IMR-90 (cell line): ENCODE measurements at places on chromosomes 3 and 15. TPM values are rescaled to one million over a fixed set of nuclear protein-coding genes. Genes with fewer than 3 reads are reported as not detected.

DNA sequence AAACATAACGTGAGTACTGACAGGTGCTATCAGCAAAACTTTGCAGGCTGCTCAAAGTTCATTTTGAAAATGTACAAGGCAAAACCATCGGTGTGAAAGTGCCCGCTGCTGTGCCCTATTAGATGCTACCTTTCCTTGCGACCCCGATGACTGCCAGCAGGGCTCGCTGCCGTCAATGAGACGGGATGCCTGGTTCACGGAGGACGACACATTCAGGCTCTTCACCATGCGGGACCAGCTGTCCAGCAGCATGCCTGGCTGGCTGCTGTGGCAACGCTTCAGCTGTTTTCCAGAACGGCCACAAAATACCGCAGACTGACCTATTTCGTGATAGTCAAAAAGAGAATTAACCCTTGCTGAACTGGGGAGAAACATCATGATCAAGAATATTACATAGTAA, 92.7 kb upstream of the OCA2 start:
- peak; percentile 77 for DNase-seq

ALDH1A2 gene
- not detected in 2 replicates for total RNA-seq

GRCh38 chr3:127889461-127889863, 25.6 kb upstream of the KBTBD12 start:
- peak; percentile 33 for DNase-seq

DNA sequence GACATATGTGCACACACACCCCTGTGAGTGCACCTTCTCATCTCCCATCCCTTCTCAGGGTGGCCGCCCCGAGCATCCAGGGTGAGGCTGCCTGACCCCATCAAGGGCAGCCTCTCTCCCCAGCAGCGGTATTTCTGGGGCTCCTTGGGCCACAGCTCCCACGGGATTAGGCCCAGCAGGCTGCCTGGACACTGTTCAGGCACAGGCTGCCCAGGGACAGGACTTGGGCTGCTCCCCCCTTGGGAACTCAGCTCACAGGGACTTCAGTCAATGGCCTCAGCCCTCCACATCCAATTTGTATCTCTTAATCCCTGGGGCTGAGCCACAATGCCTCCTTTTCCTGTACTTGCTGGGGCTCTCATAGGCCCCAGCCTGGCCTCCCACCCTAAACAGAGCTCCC, 35.0 kb downstream of the RHCG start:
- no peak for DNase-seq

GRCh38 chr3:23888617-23889228, 28.1 kb downstream of the NKIRAS1 start:
- peak; percentile 64 for DNase-seq

- no peak for DNase-seq
Observed at GRCh38 chr3:146307456-146307725, 56.5 kb upstream of the PLSCR4 start.

SATB1 gene
- total RNA-seq: 5.3 and 7.5 TPM in 2 replicates

DNA sequence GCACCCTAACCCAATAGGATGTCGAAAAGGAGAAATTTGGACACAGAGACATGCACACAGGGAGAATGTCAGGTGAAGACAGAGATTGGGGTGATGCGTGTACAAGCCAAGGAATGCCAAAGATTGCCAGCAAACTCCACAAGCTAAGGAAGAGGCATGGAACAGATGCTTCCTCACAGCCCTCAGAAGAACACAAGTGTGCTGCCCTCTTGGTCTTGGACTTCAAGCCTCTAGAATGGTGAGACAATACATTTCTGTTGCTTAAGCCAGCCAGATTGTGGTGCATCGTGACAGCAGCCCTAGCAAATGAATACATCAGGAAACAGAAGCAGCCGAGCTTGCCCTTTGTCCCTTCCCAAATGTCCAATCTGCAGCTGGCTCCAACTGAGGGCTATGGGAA, 23.7 kb upstream of the ARL8B start:
- no peak for DNase-seq

TPRG1 gene
- 0.56 TPM in 1 of 2 replicates, not detected in the other for total RNA-seq

SPTSSB gene
- total RNA-seq: not detected in 2 replicates

RBM6 gene
- 38.5 and 40.8 TPM in 2 replicates for total RNA-seq

DNA sequence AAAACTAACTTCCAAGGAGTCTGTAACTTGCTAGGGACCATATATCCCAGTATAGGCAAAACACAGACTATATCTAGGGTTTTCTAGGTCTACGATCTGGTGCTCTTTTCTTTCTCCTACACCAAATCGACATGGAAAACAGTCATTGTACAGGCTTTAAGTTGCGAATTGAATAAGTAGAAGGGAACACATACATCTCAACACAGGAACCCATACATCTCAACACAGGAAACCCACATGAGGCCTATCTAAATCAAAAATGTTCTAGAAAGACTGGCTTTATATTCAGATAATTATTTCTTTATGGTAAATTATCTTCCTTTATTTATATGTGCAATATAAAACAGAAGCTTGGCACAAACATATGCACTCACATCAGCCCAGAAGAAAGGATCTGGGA, 126.6 kb downstream of the ADAM10 start:
- DNase-seq: no peak

CXCR6 gene
- total RNA-seq: under 0.01 TPM in 1 of 2 replicates, not detected in the other

GRCh38 chr3:71258116-71258515, 325.4 kb downstream of the FOXP1 start:
- DNase-seq: peak; percentile 78

GOLGA8M gene
- total RNA-seq: under 0.01 TPM in 1 of 2 replicates, not detected in the other

DNA sequence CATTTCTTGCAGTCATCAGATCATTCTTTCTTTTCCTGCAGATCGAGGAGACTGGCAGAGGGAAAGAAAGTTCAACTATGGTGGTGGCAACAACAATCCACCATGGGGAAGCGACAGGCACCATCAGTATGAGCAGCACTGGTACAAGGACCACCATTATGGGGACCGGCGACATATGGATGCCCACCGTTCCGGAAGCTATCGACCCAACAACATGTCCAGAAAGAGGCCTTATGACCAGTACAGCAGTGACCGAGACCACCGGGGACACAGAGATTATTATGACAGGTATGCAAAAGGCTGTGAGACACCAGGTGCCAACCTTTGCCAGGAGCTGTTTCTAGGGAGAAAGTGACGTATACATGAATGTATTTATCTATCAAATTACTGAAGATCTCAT, 69.0 kb downstream of the RGMA start:
- DNase-seq: no peak

DNA sequence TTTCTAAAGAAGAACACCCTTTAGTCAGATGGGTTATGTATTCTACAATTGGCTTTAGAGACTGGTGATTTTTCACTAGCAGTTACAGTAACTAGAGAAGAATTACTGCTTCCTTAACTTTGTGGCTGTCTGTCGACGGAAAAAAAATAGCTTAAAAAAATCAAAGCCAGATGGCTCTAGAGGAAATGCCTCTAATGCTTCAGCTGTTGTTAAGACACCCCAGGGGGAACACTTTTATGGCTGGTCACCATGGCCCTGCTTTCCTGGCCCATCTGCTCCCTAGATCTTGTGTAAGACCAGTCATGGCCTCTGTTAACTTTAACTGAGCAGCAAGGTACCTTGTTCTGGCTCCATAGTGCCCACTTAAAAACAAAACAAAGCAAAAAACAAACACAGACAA, 198.6 kb upstream of the PLSCR5 start:
- DNase-seq: peak; percentile 60
